Ammon's horn (tissue), 1 donor: ENCODE measurements at places on chromosomes 1 and 21.

DNA sequence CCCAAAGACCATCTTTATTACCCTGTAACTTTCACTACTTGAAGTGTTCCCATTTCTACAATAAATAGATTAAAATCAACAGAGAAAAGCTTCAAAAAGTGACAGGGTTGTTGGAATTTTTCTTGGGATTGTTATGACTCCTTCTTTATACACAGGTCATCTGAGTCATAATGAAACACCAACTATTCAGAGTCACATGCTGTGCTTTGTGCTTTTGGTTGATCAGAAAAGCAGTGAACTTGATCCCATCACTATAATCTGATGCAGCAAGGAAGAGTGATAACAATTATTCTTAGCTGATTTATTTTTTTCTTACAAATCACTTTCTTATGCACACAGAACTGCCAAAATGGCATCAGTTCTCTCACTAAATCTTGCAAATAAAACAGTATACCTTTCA, 422.9 kb downstream of the PTBP2 start:
- DNase-seq, result no peak

GRCh38 chr21:45528981-45529784, 13.1 kb downstream of the SLC19A1 start:
- no peak for DNase-seq

GRCh38 chr1:55245781-55246180, 30.6 kb upstream of the USP24 start:
- DNase-seq, result no peak

DNA sequence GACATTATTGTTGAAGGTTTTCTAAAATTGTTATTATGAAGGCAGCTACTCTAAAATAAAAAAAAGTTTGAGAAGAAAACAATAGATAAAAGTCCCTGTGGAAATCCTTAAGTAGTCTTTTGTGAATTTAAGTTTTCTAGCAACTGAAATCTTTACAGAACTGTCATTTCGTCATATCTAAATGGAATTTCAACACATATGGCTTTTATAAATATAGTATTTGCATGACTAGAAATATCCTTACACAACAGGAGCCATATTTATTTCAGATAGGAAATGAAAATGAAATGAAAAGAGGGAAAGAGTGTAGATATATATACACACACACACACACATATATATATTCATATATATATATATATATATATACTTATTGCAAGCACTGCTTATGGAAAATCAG, 204.7 kb upstream of the RGS18 start:
- no peak for DNase-seq

DNA sequence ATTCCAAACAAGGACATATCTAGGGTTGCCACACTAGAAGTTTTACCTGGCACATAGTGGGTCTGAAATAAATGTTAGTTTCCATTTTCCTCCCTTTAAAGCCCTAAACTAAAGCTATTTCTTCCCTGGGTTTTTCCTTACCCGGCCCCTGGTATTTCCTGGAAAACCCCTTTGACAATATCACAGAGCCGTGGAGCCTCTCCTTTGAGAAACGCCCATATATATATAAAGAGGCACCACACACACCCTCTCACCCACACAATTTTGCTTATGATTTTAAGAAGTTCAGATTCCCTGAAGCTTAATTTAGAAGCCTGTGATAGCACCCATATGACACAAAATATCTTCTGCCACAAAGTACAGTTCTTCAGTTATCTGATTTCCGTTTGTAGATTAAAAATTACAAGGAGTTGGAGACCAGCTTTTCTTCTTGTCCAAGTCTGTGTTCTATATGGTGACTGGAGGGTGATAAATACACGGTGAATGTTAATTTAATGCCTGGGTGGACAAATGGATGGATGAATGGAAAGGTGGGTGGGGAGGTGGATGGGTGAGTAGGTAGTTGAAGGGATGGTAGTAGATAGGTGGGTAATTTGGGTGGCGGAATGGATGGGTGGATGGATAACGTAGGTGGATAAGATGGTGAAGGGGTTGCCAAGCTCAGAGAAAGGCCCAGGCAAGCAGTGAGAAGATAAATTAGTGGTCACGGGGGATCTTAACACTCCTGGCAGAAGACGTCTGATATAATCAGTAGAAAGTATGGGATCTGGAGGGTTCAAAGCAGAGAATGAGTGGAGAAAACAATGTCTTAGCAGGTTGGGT, 154.4 kb upstream of the FGGY start:
- DNase-seq, result no peak

DNA sequence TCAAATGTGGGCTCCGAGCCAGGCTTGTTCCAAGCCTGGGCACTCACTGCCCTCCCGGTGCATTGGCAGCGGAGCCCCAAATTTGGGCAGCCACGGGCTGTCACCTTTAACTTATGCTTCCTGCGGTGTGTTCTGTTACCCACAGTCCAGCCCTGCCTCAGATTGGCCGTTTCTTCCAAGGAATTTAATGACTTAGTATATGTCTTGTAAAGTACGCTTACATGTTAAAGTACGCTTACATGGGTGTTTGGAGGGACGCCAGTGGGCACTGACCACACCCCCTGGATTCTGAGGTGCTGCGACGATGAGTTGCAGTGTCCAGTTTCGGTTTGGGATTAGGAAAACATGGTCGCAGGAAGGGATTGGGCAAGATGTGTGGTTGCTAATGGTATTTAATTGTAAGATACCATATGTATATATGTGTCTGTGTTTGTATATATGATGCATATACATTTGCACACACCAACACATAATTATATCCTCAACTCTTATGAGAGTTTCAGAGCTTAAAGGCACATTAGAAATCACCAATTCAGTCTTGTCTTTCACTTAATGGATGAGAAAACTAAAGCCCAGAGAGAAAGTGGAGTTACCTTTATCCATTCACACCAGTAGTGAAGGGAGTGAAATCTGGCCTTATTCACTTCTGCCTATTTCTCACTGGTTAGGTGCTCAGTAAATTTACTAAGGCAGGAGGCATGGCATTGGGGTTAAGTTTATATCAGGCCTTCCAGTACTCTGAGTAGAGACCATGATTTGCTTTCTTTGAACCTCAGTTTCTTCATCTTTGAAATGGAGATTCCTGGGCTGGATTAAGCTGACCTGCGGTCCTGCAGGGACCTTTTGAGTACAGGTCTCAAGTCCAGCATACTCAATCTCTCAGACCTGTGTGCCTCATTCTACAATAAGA, 1.0 kb downstream of the SMYD2 start:
- DNase-seq, result peak; percentile 9

GRCh38 chr1:67429011-67429527, 1.1 kb downstream of the SERBP1 start:
- peak; percentile 25 for DNase-seq

DNA sequence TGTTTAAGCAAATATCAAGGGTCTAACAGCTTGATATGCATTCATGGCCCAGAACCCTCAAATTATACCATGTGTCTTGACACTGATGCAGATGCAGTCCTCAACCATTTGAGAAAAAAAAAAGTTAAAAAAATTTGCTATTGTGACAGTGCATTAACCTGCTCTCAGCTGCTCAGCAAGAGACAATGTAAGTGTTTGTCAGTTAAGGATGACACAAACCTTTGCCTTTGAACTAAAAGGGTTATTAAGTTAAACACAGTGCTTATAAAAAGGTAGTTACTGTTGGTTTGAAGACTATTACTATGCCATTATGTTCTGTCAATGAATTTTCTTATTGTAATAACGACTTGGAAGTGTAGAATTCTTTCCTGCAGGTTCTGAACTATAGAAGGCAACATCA, 655.6 kb upstream of the NEGR1 start:
- no peak for DNase-seq

- DNase-seq, result no peak
These were observed 81.8 kb downstream of the PBX1 start for GRCh38 chr1:164640686-164641352.

DNA sequence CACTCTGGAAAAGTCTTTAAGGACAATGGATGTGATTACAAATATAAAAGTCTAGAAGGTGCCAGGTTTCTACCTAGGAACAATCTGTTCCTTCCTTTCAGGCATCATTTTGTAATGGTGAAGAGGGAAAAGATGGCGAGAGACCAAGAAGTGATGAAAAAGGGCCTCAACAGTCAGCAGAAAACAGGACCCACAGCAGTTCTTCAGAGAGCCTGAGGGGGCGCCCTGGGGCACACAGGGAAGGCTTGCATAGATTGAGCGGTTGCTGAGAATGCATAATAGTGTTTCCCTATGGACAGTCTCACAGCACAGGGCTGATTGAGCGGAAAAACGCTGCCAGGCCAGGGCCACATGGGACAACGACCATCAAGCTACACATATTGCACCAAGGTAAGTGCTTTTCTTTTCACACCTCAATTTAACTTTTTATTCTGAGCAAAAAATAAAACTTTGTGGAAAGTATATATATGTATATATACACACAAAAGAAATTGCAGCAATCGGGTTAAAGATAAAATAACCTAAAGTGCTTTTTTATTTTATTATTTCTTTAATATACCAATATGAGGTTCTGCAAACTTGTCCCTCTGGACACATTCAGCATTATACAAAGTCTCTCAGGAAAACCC, 3.1 kb upstream of the YRDC start:
- DNase-seq, result peak; percentile 76

DNA sequence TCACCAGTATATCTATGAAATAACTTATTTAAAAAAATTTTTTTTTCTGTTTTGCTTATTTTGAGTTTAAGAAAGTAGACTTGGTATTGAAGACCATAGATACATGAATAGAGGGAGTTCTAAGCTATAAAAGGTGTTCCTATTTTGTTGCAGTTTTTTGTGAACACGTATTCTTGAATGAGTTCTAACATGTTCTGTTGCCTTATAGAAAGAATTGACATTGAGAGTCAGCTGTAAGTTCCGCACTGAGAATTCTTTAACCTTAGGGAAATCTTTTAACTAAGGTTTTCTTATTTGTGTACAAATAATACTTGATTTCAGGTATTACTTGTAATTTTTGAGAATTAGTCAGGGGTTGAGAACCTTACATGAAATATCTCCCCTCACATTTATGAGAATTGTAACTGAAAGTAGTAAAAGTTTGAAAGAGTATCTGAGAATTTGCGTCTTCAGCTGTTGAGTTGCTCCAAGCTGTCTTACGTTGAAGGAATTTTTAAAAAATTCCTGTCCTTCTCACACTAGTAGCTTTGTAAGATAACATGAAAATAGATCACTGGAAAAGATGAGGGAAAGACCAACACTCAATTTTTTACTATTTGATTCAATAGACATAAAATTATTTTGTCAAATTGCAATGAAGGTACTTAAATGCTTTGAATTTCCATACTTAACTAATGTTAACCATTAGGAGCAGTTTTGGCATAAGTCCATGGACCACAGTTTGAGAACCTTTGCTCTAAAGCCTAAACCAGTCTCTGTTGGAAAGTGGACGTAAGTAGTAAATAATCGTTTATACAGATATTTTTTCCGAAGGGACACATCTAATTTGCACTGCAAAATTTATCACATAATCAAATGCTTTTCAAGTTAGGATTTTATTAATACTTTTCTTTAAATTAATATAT, 3.8 kb downstream of the DR1 start:
- DNase-seq, result no peak
